Motor neuron (in vitro differentiated cells): ENCODE measurements at places on chromosomes 5 and 9. TPM values are rescaled to one million over a fixed set of nuclear protein-coding genes. Genes with fewer than 3 reads are reported as not detected.

DNA sequence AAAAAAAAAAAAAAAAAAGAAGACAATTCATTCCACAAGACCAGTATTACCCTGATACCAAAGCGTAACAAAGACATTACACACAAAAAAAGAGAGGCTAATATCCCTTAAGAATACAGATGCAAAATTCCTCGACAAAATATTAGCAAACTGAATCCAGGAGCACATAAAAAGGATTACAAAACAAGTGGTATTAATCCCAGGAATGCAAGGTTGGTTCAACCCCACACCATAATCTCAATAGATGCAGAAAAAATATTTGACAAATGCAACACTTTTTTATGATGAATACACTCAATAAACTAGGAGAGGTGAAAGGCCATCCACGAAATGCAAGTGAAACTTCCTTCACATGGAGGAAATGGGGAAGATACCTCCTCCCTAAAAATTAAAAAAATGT is 80.1 kb upstream of the TLR4 start:
- no peak for ATAC-seq

- ATAC-seq: peak; percentile 33
Observed at GRCh38 chr9:114386886-114387679, 699 bp downstream of the AKNA start.

DNA sequence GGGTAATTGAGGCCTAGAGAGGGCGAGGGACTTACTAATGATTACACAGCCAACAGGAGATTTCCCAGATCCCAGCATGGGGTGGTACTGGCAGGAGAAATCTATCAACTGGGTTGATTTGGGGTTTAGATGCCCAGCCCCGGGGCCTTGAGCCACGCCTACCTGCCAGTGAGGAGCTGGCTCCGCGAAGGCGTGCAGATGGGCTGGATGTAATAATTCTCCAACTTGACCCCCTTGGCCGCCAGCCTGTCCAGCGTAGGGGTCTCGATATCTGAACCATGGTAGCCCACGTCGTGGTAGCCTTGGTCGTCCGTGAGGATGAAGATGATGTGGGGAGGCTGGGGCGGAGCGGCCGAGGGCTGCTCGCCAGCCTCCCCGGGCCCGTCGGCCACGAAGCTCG is 804 bp downstream of the ARSI start:
- ATAC-seq: no peak

GRCh38 chr5:153135411-153135810 is 355.1 kb upstream of the GRIA1 start:
- no peak for ATAC-seq

GRCh38 chr9:27118916-27119315 is 9.9 kb downstream of the TEK start:
- ATAC-seq: no peak

GRCh38 chr5:174329738-174330137 is 284.2 kb downstream of the NSG2 start:
- no peak for ATAC-seq

GRCh38 chr9:86749894-86750255 is 197.4 kb downstream of the GAS1 start:
- peak; percentile 43 for ATAC-seq

GRCh38 chr9:115135821-115136778 is 18.1 kb upstream of the TNC start:
- no peak for ATAC-seq

DNA sequence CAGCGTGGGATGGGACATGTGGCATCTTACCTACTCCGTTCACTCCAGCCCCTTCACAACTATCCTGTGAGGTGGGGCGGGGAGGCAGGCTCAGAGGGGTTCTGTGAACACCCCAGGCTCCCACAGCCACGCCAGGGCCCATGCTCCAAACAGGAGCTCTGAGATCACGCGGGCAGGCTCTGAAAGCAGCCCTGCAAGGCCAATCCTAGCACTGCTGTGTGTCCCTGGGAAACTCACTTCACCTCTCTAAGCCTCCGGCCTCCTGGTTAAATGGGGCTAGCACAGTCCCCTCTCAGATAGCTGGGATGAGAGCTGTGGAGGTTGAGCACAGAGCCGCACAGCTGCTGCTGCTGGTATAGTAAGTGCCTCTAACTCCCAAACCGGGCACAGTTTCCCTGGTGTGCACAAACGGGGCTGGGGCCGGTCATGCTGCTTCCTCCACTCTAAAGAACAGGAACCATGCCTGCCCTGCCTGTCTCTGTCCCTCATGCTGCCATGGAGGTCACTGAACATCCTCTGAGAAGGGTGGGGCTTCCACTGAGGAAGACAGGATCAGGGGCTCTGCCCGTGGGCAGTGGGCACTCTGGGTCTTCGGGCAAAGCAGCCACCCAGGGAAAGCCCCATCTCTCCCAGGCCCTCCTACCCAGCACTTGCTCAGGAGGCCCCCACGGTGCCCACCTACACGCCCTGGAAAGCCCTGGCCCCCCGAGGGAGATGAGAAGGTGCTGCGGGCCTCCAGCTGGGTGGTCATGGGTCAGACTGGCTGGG is 13.0 kb upstream of the ASS1 start:
- no peak for ATAC-seq

- peak; percentile 55 for ATAC-seq
Observed at GRCh38 chr9:134175291-134175807, 11.0 kb upstream of the RNU6ATAC start.

- no peak for ATAC-seq
Observed at GRCh38 chr5:171318026-171318425, 9.0 kb downstream of the TLX3 start.

DNA sequence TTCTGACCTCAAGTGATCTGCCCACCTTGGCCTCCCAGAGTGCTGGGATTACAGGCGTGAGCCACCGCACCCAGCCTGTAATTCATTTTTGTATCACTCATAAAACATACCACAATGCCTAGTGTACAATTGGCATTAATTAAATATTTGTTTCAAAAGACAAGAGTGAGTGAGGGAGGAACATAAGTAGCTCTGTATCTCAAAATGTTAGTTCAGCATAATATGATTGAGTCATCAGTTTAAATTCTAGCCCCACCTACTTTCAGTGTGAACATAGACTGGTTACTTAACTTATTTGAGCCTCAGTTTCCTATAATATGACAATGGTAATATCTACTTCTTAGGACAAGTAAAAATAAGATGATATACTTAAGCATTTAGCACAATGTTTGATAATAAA is 26.9 kb downstream of the INVS start:
- ATAC-seq: no peak

DNA sequence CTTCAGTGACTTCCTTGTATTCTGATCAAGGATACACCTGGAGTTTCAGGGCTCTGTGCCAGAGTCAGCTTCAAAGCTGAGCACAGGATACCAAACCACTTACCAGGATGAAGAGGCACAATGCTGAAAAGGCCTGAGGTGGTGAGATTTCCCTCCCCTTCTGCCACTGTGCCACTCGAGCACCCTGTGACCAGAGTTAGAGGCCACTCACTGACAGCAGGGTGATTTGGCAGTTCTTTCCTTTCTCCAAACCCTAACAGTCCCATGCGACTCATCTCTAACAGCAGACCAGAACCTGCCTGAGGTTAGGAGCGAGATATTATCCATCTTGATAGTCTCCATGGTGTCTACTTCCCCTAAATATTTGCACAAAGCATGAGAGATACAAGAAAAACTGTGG is 1.8 kb downstream of the PLGRKT start:
- no peak for ATAC-seq

GRCh38 chr9:124663046-124663961 is 107.8 kb downstream of the NR6A1 start:
- ATAC-seq: no peak

- no peak for ATAC-seq
Observed at GRCh38 chr5:126659805-126660482, 59.2 kb downstream of the PHAX start.

DNA sequence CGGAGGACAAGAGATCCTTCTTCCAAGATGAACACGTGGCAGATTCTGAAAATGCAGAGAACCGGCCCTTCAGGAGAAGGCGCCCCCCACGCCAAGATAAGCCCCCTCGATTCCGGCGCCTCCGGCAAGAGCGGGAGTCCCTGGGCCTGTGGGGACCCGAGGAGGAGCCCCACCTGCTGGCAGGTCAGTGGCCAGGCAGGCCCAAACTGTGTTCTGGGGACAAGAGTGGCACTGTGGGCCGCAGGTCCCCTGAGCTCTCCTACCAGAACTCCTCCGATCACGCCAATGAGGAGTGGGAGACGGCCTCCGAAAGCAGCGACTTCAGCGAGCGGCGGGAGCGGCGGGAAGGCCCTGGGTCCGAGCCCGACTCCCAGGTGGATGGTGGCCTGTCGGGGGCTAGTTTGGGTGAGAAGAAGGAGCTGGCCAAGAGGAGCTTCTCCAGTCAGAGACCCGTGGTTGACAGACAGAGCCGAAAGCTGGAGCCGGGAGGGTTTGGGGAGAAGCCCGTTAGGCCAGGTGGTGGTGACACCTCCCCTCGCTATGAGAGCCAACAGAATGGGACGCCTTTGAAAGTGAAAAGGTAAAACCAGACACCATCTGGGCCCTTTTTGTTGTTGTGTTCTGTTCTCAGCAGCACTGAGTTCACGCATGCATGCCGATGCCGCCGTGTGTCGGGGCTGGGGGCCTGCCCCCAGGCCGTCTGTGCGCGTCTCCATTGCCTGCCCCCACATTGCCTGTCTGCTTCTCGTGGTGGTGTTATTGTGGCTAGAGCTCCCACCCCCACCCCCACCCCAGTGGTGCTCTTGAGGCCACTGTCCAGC is 26.6 kb upstream of the POMT1 start:
- ATAC-seq: no peak

GRCh38 chr5:167792514-167792913 is 498.9 kb upstream of the WWC1 start:
- ATAC-seq: peak; percentile 86

GRCh38 chr5:178074266-178074952 is 38.9 kb upstream of the N4BP3 start:
- peak; percentile 63 for ATAC-seq

DNA sequence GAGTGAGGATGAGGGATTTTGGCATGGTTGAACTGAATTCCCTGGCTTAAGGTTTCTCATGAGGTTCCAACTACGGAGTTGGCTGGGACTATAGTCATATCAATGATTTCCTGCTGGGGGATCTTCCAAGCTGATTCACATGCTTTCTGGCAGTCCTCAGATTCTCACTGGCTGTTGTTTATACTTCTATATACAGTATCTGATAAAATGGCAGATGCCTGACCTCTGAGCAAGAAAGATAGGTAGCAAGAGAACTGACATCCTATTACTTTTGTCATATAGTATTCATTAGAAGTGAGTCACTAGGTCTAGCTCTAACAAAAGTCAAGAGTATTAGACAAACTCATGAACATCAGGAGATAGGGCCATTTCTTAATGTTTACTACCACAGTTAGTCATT is 440.9 kb upstream of the EDIL3 start:
- no peak for ATAC-seq

GRCh38 chr5:16754601-16755000 is 137.8 kb upstream of the RETREG1 start:
- no peak for ATAC-seq

- ATAC-seq: no peak
Observed at GRCh38 chr5:76679231-76679630, 36.7 kb upstream of the F2R start.

- no peak for ATAC-seq
Observed at GRCh38 chr5:135064235-135064570, 30.2 kb upstream of the PITX1 start.

DNA sequence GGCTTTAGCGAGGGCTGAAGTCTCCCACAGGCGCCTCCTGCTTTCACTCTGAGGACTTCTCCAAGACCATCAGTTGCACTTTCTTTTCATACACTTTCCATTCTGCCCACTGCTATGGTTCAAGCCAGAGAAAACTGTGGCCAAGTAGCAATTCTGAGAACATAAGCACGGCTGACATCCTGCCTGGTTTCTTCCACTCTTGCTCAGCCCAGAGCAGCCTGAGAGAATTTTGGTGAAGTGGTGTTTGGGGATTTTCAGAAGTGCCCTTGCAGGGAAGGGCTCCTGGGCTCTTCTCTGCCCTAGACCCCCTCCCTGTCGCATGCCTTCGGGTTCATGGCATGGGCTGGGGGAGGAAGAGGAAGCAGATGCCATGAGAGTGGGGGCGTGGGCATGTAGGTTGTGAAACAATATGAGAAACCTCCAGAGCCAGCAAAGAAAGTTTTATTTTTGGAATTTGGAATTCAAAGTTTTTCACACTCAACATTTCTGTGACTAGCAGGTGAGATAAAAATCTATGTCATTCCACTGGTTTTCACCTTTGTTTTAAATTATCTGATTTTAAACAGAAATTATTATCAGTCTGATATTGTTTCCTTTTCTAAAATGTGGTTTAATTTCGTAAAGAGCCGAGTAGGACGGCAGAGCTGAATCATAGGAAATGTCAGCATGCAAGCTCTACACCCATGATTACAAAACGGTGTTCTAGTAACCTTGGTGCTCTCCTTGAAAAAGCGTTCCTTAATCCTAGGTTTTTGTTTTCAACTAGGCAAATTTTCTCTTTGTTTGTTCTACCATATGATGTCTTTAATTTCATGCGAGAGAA is 27.8 kb upstream of the TNFSF8 start:
- ATAC-seq: no peak

STING1 gene
- 20.3 and 30.3 TPM in 2 replicates for total RNA-seq

ADGRD2 gene
- total RNA-seq: 0.15 and 0.27 TPM in 2 replicates

SEPTIN8 gene
- total RNA-seq: 26.1 and 27.2 TPM in 2 replicates

FABP6 gene
- total RNA-seq: 1.6 and 2.2 TPM in 2 replicates

FST gene
- 0.95 and 3.1 TPM in 2 replicates for total RNA-seq

SMIM33 gene
- 0.10 and 0.14 TPM in 2 replicates for total RNA-seq

PRUNE2 gene
- total RNA-seq: 10.4 and 11.3 TPM in 2 replicates

PCDHA10 gene
- total RNA-seq: 0.10 TPM in 1 of 2 replicates, not detected in the other

SLC2A6 gene
- total RNA-seq: 7.4 and 8.8 TPM in 2 replicates

ALG2 gene
- total RNA-seq: 27.6 and 28.9 TPM in 2 replicates

RANBP6 gene
- 39.0 and 43.9 TPM in 2 replicates for total RNA-seq

PFN3 gene
- total RNA-seq: not detected in 2 replicates

SPINK6 gene
- total RNA-seq: not detected in 2 replicates

PLGRKT gene
- 23.5 and 25.9 TPM in 2 replicates for total RNA-seq

IRX1 gene
- total RNA-seq: 11.4 and 12.0 TPM in 2 replicates
